Lower leg skin (tissue), 4 donors: ENCODE measurements at places on chromosomes 13 and 19. TPM values are rescaled to one million over a fixed set of nuclear protein-coding genes. Genes with fewer than 3 reads are reported as not detected.

MED25 gene
- 43.7 TPM for total RNA-seq

ZNF799 gene
- total RNA-seq = 4.8 TPM

GFY gene
- not detected for total RNA-seq

CEACAM7 gene
- 5.7 TPM for total RNA-seq

- no peak for DNase-seq
These were observed 42.0 kb upstream of the SLC15A1 start for GRCh38 chr13:98794498-98794897.

- no peak for DNase-seq
These were observed 214.1 kb downstream of the COL4A1 start for GRCh38 chr13:110092831-110093247.

GRCh38 chr13:52615812-52616211 lies 26.4 kb upstream of the HNRNPA1L2 start:
- no peak for DNase-seq

DNA sequence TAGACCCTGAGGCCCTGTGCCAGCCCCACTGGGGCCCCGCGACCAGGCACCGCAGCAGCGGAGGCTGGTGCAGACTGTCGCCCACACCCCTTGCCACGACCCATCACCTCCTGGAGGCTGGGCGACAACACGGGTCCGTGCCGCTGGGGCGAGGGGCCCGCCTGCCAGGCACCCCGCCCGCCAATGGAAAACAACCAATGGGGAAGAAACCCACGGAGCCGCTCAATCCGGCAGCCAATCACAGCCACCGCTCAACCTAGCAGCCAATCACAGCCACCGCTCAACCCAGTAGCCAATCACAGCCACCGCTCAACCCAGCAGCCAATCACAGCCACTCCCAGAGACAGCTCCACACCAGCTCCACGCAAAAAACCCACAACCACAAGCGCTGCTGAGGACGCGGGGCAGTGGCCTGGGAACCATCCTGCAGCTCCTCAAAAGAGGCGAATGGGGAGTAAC lies 29.7 kb downstream of the GPX4 start:
- no peak for DNase-seq

DNA sequence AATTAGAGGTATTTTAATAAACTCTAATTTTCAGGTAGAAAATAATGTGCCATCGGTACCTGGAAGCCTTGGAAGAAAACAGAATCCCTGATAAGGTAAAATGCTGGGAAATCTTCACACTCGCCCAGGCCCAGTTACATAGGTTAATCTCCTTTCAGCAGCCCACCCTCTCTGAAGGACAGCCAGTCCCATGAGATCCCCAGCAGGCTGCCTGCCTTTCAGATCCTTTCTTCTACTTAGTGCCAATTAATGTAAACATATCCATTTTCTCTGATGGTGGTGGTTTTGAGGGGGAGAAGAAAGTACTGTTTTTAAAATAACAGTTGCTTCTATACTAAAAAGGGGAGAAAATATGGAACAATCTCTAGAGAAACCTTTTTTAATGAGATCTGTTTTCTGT lies 12.2 kb downstream of the SMAD9 start:
- DNase-seq = no peak

GRCh38 chr13:95956589-95957148 lies 96.5 kb downstream of the UGGT2 start:
- no peak for DNase-seq

GRCh38 chr19:10419200-10419645 lies 1.1 kb upstream of the PDE4A start:
- no peak for DNase-seq

GRCh38 chr13:67369895-67370660 lies 139.9 kb upstream of the PCDH9 start:
- DNase-seq = no peak

DNA sequence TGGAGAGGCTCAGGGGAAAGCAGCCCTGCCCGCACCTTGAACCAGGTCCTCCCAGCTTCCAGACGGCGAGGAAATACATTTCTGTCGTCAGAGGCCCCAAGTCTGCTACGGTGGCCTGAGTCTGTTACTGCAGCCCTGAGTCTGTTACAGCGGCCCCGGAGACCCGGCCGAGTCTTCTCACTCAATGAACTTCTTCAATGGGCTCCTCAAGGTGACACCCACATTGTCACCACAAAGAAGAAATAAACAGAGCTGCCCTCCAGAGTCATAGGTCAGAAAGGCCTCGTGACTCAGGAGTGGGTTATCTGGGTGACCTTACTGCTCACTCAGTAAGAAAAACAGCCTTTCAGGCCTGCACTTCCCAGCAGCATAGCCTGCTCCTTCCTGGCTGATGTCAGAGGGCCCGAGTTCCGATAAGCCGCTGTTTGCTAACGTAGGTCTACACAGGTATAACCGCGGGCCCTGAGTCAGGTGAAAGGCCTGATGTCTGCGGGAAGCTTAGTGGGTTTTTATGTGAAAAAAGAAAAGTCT lies 66.9 kb upstream of the TM9SF2 start:
- no peak for DNase-seq

GRCh38 chr19:38229585-38230073 lies 5.6 kb upstream of the DPF1 start:
- no peak for DNase-seq

GRCh38 chr19:43462785-43463380 lies 2.5 kb downstream of the LYPD3 start:
- DNase-seq = no peak

DNA sequence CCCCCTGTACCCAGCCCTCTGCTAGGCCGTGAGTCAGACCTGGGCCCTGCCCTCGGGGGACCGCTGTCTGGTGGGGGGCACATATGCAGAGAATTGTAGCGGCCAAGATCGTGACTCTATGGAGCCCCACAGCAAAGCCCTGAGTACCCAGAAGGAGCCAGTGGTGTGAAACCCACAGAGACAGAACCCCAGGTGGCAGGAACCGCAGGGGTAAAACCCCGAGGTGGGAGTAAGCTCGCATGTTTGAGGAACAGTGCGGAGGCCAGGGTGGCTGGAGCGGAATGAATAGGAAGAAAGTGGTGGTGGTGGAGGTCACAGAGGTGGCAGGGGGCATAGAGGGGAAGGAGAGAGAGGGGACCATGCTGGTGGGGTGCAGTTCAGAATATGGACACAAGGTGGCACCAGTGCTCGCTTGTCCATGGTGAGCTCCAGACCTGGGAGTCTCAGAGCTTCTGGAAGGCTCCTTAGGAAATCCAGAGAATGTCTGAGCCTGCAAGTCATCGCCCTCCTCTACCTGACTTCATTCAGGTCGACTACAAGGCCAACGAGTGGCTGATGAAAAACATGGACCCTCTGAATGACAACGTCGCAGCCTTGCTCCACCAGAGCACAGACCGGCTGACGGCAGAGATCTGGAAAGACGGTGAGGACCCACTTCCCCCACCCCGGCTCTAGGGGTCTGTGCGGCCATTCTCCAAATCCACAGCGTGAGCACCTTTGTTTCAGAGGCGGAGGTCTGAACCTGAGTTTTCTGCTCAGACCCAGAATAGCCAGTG lies 48.9 kb downstream of the MYH14 start:
- DNase-seq = no peak

DNA sequence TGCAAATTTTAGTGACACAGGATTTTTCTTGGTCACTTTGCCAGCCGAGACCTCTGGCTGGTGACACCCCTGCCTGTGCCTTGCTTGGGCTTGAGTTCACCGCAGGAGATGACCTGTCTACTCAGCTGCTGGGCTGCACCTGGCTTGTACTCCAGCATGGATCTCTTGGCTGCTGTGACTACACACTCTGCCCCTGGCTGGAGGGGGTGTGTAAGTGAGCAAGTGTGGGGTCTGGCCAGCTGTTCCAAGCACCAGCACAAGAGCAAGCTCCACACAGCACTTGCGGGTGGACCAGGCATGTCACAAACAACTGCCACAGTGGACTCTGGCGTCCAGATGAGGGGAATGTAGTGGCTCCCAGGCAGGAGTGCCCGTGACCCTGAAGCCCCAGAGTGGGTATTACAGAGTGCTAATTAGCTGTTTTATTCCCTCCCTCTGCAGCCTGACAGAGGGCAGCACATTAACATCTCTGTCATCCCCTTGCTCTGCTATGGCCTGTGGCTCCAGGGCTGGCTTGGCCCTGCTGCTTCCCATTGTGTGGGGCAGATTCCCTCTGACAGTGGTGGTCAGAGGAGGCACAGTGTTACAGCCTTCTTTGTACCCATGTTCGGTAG lies 1387.2 kb downstream of the OLFM4 start:
- DNase-seq = peak; percentile 56

DNA sequence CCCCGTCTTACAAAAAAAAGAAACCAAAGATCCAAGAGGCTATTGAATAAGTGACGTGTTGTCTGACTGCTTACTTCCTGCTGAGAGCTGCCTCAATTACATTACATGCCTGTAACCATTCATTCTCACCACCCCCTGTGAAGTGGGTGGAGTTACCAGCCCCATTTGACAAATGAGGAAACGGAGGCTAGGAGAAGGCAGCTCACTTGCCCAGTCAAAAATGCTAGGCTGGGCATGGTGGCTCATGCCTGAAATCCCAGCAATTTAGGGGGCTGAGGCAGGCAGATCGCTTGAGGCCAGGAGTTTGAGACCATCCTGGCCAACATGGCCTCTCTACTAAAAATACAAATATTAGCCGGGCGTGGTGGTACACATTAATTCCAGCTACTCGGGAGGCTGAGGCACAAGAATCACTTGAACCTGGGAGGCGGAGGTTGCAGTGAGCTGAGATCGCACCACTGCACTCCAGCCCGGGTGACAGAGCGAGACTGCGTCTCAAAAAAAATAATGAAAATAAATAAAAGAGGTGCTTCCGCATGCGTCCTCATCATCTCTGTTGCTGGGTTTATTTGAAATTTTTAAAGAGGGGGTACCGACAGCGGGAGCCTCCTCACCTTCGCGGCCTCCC lies 499 bp downstream of the LSM7 start:
- no peak for DNase-seq
